ENCODE measurements at places on chromosomes 4 and X. TPM values are rescaled to one million over a fixed set of nuclear protein-coding genes. Genes with fewer than 3 reads are reported as not detected.

Gene CLIC2
- 20.7 TPM for total RNA-seq

Gene GSX2
- total RNA-seq = not detected

Gene CXCL11
- not detected for total RNA-seq

Gene EDA
- 11.7 TPM for total RNA-seq

Gene NOX1
- total RNA-seq = 0.31 TPM

Gene UCHL1
- 43.0 TPM for total RNA-seq

Gene PNPLA4
- total RNA-seq = 14.8 TPM

Gene TCEAL2
- 36.1 TPM for total RNA-seq

Gene F8A3
- 12.1 TPM for total RNA-seq

Gene MGST2
- total RNA-seq = 53.9 TPM

Gene IL9R
- total RNA-seq = 0.15 TPM

Gene ZFP92
- 2.0 TPM for total RNA-seq

Gene ADAMTS3
- 0.99 TPM for total RNA-seq

Gene UNC5C
- total RNA-seq = 3.1 TPM

Gene NWD2
- total RNA-seq = not detected

Gene SPANXN4
- total RNA-seq = not detected

Gene TSPAN7
- total RNA-seq = 6.5 TPM
